ENCODE measurements at places on chromosomes 1 and 21.

- DNase-seq: no peak
Measured at GRCh38 chr1:168301664-168302320, 21.1 kb downstream of the TBX19 start.

DNA sequence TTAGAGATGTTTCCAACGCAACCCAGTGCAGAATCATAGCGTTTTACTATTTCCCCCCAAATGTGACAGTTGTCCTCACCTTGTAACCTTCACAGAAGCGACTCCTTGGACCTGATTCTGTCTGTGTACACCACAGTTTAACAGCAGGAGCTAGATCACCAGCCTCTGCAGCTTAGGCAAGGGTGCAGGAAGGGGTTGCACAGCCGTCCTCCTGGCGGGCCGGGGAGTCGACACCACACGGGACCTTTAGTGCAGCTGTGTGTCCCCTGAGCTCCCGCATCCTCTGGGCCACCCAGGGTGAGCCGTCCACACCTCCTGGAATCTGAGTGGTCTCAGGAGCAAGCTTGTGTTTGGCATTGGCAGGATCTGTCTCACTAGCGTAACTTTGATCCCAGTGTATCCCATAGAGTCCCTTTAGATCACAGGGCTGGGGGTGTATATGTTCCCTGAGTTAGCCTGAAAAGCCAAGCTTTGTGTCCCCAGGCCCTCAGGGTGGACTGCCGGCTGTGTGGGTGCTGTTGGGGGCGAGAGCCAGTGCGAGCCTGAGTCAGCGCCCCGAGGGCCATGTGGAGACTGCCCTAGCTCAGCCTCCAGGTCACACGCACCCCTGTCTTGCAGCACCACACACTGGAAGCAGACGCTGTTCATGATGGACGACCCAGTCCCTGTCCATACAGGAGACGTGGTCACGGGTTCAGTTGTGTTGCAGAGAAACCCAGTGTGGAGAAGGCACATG, 27.5 kb downstream of the PRMT2 start:
- no peak for DNase-seq

GRCh38 chr1:160353223-160353622, 10.0 kb downstream of the NCSTN start:
- DNase-seq: peak; percentile 27

- DNase-seq: no peak
Measured at GRCh38 chr1:63463248-63463647, 59.8 kb downstream of the ITGB3BP start.

GRCh38 chr1:36782785-36783184, 251.5 kb downstream of the GRIK3 start:
- no peak for DNase-seq

DNA sequence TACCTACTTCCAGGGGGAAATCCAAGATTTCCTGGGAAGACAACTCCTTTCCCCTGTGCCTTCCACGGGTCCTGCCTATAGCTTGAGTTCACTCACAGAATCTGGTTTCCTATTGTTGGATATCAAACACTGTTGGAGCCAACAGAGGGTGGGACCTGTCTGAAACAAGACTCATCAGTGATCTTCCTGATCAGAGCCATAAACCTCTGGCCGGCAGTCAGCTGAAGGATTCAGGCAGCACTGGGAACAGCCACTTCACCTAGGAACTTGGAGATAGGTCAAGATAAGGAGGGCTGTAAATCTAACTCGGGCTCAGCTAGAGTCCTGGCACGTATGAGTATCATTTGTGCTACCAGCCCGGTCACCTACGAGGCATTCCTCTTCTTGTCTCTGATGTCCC, 23.3 kb downstream of the SH3BP5L start:
- DNase-seq: no peak

DNA sequence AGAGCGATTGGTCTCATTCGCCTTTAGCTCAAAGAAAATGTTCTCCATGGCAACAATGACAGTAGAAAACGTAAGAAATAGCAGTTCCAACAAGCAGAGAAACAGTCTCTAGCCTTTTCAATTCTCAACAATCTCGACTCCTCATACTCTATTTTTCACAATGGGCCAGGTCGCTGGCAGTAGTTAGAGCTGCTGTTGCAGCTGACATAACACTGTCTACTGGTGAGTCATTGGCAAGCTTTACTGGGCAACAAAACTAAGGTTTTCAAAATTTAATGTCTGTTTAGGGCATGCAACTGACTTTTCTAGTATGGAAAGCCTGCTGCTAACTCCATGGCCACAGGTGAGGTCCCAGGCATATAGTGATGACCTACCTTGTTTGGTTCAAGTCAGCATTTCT, 221.1 kb upstream of the KAZN start:
- DNase-seq: no peak

GRCh38 chr1:117753652-117754051, 147.8 kb downstream of the TENT5C start:
- DNase-seq: no peak

GRCh38 chr21:16619281-16619680, 889.5 kb downstream of the USP25 start:
- DNase-seq: no peak

- DNase-seq: peak; percentile 64
Measured at GRCh38 chr1:115877511-115877910, 36.6 kb upstream of the NHLH2 start.

DNA sequence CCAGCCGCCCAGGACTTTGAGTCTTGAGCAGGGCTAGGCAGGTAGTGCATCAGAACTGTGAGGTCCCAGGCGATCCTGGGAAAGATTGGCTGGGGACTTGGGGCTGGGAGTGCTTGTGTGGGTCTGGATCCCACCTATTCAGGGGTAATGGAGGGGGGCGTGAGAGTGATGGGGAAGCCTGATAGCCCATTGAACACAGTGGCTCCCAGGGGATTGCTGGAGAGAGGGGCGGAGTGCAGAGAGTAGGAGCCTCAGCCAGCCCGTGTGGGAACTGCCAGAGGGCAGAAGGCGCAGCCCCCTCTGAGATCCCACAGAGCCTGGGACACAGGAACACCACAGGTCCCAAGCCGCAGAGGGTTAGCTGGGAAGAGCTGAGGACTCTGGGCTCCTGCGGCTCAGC, 19.3 kb upstream of the PDZK1IP1 start:
- no peak for DNase-seq

DNA sequence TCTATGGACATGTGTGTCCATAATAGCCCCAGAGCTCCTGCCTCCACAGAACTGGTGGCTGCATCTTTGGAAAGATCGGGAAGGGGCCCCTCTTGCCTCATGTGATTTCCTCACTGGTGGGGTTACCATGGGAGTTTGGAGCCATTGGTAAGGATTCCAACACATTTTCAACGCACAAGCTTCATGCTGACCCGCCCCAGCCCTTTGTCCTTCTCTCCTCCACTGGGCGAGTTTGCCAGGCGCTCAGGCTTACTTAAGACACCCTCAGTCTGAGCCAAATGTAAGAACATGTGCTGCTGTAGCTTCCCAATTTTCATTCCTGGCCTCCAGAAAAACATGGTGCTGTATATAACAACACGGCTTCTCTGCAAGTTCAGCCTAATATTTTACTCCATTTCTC, 72.4 kb downstream of the ATP5PO start:
- no peak for DNase-seq

DNA sequence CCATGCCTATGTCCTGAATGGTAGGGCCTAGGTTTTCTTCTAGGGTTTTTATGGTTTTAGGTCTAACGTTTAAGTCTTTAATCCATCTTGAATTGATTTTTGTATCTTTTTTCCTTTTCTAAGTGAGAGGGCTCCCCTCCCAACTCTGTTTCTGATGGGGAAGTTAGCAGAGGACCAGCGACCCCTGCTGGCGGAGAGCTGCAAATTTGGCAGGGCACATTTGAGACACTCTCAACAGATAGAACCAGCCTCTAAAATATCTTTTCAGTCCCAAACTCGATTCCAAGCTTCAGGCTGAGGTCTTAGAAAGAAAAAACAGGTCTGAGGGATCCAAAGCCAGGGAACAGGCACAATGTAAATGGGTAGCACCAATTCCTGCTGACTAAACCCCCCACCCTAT, 32.5 kb downstream of the LRRC3 start:
- peak; percentile 25 for DNase-seq

- no peak for DNase-seq
Measured at GRCh38 chr1:24961334-24961733, 31.3 kb upstream of the RUNX3 start.

DNA sequence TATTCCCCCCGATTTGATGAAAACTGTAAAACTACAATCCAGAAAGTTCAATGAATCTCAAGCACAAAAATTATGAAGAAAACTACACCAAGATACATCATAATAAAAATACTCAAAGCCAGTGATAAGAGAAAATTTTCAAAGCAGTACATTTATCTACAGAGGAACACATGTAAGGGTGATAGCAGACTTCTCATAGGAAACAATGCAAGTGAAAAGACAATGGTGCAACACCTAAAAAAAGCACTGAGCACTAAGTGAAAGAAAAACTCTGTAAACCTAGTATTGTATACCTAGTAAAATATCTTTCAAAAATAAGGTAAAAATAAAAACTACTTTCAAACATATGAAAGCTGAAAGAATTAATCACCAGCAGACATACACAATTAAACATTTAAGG, 76.1 kb upstream of the IRF2BP2 start:
- DNase-seq: no peak

DNA sequence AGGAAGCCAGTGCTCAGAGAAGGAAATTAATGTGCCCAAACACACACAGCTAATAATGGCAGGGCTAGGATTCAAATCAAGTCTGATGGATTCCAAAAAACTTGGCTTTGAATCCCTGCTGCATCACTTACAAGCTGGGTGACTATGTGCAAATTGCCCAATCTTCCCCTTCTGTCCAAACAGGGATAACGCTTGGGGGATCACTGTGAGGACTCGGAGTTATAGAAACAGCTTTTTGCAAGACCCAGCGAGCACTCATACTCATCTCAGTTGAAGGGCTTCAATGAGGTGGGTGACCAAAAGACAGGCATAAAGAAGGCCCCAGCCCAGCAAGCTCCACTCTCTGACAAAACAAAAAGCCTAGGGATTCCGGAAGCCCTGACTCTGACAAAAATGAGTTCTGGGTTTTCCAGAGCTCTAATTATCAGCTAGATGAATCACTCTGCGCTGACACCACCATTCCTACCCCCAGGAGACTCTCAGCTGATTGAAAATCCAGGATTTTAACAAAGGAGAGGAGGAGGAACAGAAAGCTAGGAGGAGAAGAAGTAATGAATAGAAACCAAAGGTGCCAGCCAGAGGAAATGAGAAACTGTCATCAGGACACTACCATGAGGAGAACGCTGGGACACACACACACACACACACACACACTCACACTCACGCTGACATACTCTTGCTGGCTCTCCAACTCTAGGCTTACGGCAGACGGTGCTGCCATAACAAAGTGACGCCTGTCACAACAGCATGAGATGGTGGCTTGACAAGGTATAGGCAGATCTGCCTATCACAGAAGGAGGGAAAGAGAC, 1.6 kb upstream of the STK40 start:
- DNase-seq: no peak

DNA sequence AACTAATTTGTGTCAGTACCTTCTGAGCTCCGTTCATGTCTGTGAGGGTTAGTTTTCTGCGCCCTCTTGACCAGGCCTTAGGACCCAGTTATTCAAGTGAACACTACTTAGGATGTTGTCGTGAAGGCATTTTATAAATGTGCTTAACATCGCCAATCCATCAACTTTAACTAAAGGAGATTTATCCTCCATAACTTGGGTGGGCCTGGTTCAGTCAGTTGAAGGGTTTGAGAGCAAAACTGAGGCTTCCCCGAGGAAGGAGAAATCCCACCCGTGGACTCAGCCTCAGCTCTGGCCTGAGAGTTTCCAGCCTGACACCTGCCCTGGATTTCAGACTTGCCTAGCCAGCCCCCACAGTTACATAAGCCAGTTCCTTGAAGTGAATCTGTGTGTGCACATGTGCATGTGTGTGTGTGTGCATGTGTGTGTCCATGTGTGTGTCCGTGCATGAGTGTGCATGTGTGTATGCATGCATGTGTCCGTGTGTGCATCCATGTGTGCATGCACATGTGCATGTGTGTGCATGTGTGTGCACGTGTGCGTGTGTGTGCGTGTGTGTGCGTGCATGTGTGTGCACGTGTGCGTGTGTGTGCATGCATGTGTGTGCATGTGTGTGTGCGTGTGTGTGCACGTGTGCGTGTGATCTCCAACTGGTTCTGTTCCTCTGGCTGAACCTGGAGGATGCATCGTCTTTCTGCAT, 62.1 kb upstream of the PDE9A start:
- no peak for DNase-seq

GRCh38 chr1:110605901-110606656, at the start of gene KCNA2:
Gene KCNA2 (minus strand): TSS chr1:110606358. CDS start chr1:110604782, 1,576 bp downstream.
- peak; percentile 67 for DNase-seq
